ENCODE measurements at places on chromosomes 12 and 14. TPM values are rescaled to one million over a fixed set of nuclear protein-coding genes. Genes with fewer than 3 reads are reported as not detected.

WSCD2 gene
- total RNA-seq: 3.4 TPM

SIRT4 gene
- 3.9 TPM for total RNA-seq

SMIM41 gene
- not detected for total RNA-seq

STAC3 gene
- total RNA-seq: 0.25 TPM

AMDHD1 gene
- 0.25 TPM for total RNA-seq

VASH1 gene
- 79.9 TPM for total RNA-seq

NELL2 gene
- 1,352 TPM for total RNA-seq

DYRK4 gene
- total RNA-seq: 12.3 TPM

NR1H4 gene
- total RNA-seq: 0.25 TPM

NABP2 gene
- 14.0 TPM for total RNA-seq

BMP4 gene
- 0.98 TPM for total RNA-seq

CRACR2A gene
- total RNA-seq: 0.74 TPM

SP7 gene
- total RNA-seq: not detected

NR4A1 gene
- total RNA-seq: 10.1 TPM

ALDH1L2 gene
- 6.4 TPM for total RNA-seq

KLRG1 gene
- total RNA-seq: 7.9 TPM

CAPS2 gene
- 7.9 TPM for total RNA-seq

ITGB7 gene
- total RNA-seq: 0.25 TPM

RECQL gene
- 27.5 TPM for total RNA-seq

RIMBP2 gene
- 34.2 TPM for total RNA-seq

CIT gene
- 9.3 TPM for total RNA-seq

CMA1 gene
- total RNA-seq: not detected

FMNL3 gene
- total RNA-seq: 8.1 TPM

MUCL1 gene
- total RNA-seq: not detected

PRPH gene
- 2.2 TPM for total RNA-seq

RAN gene
- total RNA-seq: 199 TPM

OTOGL gene
- 0.25 TPM for total RNA-seq

B4GALNT3 gene
- 1.5 TPM for total RNA-seq

ASB2 gene
- not detected for total RNA-seq

GPR132 gene
- total RNA-seq: 0.74 TPM

METTL1 gene
- 0.74 TPM for total RNA-seq

SLC5A8 gene
- 2.2 TPM for total RNA-seq

KCNA1 gene
- 2.7 TPM for total RNA-seq

EPS8 gene
- 72.0 TPM for total RNA-seq

AMIGO2 gene
- total RNA-seq: 6.9 TPM

C14orf180 gene
- total RNA-seq: not detected

MYH6 gene
- total RNA-seq: not detected

CLEC2D gene
- total RNA-seq: 9.1 TPM

SERPINA6 gene
- total RNA-seq: not detected

LRP1-AS gene
- not detected for total RNA-seq

TMEM179 gene
- total RNA-seq: 35.2 TPM

MAP3K9 gene
- total RNA-seq: 14.3 TPM

CLEC2B gene
- 3.7 TPM for total RNA-seq

ETV6 gene
- 3.7 TPM for total RNA-seq

ARPC3 gene
- 89.2 TPM for total RNA-seq

AQP6 gene
- 0.25 TPM for total RNA-seq

PTPRQ gene
- 0.49 TPM for total RNA-seq

KRT73 gene
- not detected for total RNA-seq

SYNE3 gene
- total RNA-seq: 0.98 TPM

CISTR gene
- not detected for total RNA-seq

NTS gene
- total RNA-seq: 0.49 TPM

TSPAN19 gene
- under 0.01 TPM for total RNA-seq

LTB4R2 gene
- 1.2 TPM for total RNA-seq

Measured in temporal lobe (tissue), 4 donors.